Stimulated activated CD4-positive, alpha-beta T cell treated with anti-CD3 and anti-CD28 coated beads, Interleukin-2, amount 100 ng/mL, for 48 hours (primary cell): ENCODE measurements at places on chromosomes 6 and 20.

GRCh38 chr20:33686100-33686983, at the start of gene E2F1:
E2F1 (minus strand) TSS chr20:33686385; CDS start chr20:33686264, 121 bp downstream.
- peak; percentile 97 for DNase-seq

- no peak for DNase-seq
Observed at GRCh38 chr6:33850296-33850695, 46.5 kb upstream of the MLN start.

GRCh38 chr20:62331347-62331746, 28.6 kb downstream of the ADRM1 start:
- no peak for DNase-seq

GRCh38 chr6:136869451-136869850, 47.1 kb downstream of the PEX7 start:
- DNase-seq, result no peak

DNA sequence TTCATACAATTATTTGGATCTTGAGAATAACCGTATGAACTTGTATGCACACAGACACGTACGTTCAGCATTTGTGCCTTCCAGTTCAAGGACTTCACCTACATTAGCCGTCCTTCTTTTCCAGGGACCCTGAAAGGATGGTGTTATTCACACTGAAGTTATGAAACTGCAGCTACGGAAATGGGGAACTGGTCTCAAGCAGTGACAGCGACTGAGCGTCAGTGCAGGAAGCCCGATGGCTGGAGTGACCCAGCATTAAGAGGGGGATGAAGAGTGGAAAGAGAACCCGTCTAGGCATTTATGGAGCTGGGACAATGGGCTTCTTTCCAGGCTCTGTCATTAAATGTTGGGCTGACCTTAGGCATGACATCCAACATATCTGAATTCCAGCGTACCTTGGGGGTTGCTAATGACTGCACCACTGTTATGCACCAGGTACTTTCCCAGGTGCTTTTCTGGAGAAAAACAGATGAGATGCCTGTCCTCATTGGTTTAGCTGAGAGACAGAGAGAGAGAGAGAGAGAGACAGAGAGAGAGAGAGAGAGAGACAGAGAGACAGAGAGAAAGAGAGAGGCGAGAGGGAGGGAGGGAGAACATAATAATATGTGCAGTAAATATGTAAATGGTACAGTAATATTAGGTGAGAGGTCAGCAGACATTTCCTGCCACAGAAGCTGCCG, 204.7 kb upstream of the EXOC2 start:
- DNase-seq, result no peak

DNA sequence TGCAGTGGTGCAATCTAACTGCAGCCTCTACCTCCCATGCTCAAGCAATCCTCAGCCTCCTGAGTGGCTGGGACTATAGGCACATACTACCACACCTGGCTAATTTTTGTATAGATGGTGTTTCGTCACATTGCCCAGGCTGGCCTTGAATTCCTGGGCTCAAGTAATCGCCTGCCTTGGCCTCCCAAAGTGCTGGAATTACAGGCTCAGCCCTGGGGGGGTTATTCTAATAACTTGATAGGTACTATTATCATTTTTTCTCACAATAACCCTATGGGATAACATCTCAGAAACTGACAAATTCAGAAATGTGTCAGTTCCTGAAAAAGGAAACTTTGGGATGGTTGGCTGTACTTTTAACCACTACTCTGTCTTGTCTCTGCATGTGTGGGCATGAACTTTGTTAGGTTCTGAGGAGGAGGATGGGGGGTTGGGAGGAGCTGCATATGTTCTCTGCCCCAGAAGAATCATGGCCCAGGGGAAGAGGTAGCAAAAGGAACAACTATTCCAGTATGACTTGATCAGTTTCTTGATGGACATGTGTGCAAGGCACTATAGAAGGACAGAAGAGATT, 169.9 kb downstream of the CARMIL1 start:
- no peak for DNase-seq

GRCh38 chr6:35445691-35446090, 6.4 kb upstream of the FANCE start:
- DNase-seq, result no peak

- no peak for DNase-seq
Observed at GRCh38 chr6:17015144-17015543, 86.7 kb upstream of the STMND1 start.

DNA sequence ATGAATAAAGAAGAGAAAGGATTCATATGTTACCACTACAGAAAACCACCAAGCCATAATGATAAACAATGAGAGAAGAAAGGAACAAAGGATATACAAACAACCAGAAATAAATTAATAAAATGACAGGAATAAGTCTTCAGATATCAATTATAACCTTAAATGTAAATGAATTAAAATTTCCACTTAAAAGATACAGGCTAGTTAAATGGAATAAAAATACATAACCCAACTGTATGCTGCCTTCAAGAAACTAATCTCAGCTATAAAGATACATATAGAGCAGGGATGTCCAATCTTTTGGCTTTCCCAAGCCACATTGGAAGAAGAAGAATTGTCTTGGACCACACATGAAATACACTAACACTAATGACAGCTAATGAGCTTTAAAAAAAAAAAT, 135.9 kb upstream of the GJE1 start:
- DNase-seq, result no peak

GRCh38 chr20:19300395-19300794, 88.0 kb downstream of the SLC24A3 start:
- DNase-seq, result no peak

- DNase-seq, result peak; percentile 24
Observed at GRCh38 chr20:60921022-60921622, 330.9 kb upstream of the CDH4 start.

- DNase-seq, result no peak
Observed at GRCh38 chr6:107259951-107260350, 144.6 kb upstream of the BEND3 start.

DNA sequence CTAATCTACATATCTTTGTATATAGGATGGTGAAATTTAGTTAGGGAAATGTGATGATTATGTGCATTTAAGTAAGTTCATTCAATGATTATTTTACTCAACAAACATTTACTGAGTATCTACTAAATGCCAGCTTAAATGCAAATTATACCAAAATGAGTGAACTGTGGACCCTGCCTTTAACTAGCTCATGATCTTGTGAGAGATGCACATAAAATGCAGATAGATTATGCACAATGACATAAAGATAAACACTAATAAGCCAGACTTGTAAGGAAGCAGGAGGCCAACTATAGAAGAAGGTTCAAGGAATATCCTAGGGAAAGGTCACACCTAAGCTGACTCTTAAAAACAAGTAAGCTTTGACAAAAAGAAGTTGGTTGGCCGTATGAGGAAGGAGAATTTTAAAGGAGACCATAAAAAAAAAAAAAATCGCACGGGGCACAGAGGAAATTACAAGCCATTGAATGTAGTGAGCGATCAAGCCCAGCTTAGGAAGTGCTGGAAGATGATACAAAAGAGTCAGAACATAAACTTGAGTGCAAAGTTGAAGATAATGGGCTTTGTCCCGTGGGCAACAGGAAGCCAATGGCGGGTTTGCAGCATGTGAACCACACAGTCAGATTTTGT, 107.9 kb downstream of the NRSN1 start:
- DNase-seq, result no peak

DNA sequence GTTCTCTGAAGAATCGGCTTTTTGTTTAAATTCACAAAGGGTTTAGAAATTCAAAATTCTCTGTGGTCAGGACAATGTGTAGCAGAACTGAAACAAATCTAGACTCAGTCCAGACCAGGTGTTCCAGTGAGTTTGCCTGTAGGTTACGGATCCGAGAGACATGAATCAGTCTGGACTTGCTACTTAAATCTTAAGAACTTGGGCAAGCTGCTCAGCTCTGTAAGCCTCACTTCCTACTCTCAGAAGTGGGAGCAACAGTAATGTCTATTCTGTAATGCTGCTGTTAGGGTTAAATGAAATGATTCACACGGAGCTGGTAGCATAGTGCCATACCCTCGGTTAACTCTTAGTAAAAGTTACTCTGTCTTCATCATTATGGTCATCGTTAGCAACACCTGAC, 37.7 kb downstream of the HECA start:
- no peak for DNase-seq

GRCh38 chr20:33669873-33670640, 3.3 kb downstream of the ACTL10 start:
- DNase-seq, result no peak

DNA sequence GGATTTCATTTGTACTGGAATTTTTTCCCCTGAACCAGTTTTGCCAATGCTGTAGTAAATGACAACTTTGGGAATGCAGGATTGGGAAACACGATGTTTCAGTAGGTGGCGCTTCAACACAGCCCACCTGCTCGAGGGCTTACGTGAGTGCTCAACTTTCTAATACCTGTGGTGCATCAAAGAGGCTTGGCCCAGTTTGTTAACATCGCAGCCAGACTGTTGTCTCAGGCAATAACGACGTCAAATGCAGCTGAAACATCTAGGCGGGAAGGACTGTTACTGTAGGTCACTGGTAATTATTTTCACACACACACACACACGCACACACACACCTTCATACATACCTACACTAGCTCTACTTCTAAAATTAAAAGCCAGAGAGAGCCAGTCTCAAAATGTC, 815.5 kb upstream of the SLC35B3 start:
- DNase-seq, result no peak
